ENCODE measurements at places on chromosomes 16 and 17.

- no peak for DNase-seq
These were observed 156.4 kb downstream of the C16orf95 start for GRCh38 chr16:87160701-87161337.

DNA sequence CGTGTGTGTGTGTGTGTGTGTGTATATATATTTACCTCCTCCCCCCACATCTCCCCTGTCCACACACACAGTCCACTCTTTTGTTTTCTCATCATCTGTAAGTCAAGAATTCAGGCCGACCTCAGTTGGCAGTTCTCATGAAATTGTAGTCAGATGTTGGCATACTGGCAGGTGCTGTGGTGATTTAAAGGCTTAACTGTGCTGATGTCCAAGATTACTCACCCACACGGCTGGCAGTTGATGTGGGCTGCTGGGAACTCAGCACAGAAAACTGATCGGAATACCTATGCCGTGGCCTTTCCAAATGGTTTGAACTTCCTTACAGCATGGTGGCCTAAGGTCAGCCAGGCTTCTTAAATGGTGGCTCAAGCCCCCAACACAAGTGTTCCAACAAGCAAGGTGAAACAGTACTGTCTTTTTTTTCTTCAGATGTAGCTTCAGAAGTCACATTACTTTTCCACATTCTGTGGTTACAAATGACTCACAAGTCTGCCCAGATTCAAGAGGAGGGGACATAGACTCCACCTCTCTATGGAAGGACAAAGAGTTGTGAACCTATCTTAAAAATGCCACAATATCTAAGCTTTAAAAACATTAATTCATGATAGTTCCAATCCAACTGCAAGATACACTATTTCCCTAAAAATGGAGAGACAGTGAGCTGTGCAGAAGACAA, 198.5 kb upstream of the HS3ST4 start:
- no peak for DNase-seq

GRCh38 chr16:4679850-4680636, 13.3 kb upstream of the NUDT16L1 start:
- DNase-seq = no peak

DNA sequence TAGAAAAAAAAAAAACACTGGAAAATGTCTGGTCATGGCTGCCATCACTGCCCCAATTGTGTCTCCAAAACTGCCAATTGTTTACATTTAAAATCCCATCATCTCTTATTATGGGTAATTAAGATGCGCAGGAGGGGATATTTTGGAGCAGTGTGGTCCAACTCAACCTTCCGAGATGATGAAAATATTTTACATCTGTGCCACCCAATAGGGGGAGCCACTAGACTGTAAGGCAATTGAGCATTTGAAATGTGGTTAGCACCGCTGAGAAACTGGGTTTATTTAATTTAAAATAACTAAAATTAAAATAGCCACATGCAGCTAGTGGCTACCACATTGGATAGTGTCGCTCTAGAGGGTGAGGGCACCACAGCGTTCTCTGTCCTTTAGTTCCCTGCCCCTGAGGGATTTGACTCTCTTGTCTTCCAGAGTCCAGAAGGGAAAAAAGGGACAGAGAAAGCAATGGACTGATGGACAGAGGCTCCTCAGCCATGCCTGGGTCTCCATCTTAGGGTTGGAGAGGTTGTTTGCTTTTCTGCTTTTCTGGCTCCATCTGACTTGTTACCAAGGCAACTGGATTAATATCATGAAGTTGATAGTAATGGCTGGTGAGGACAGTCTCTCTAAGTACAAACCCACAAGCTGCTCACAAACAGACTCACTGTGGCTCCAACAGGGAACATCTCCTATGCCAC, 3.5 kb downstream of the MPO start:
- DNase-seq = no peak

Measured in fibroblast of skin of right quadriceps (primary cell).